ENCODE measurements at places on chromosomes 7 and 10. TPM values are rescaled to one million over a fixed set of nuclear protein-coding genes. Genes with fewer than 3 reads are reported as not detected.

DNA sequence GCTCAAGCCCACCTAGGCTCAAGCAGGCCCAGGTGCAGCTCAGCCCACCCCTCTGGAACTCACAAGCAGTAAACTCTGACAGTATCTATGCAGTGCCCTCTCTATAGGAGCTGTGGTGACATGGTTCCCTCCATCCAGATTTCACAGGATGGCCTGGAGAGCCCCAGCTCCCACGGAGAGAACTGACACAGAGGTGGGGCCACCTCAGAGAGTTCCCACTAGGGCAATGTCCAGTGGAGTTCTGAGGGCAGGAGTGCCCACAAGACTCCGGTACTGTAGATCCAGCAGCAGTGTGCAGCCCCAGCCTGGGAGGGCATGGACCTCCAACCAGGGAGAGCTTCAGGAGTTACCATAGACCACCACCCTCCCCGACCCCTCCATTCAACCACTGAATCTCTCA is 37.3 kb upstream of the CNPY1 start:
- DNase-seq: peak; percentile 47

DNA sequence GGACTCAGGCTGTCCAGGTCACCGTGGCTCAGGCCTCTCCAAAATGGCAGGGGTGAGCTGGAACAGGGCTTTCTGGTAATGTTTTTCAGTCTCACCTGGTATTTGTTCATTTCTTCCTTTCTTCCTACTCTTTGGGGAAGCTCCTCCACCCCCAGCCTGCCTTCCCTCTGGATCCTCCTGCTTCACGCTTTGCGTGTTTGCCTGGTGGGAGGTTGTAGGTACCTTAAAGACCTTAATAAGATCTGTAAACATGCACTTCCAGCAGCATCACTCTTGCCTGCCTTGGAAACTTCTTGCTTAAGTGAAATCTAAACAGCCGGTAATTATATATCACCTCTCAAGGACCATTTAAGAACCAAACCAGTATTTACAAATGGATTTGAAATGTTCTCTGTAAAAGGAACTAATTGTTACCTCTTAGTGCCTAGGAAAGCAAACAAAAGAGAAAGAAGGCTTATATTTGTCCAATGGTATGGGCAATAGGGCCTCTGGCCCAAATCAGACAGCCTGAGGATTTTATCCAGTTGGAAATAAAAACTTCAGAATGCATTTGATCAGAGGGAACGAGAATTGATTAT is 339.9 kb downstream of the CCSER2 start:
- DNase-seq: no peak

DNA sequence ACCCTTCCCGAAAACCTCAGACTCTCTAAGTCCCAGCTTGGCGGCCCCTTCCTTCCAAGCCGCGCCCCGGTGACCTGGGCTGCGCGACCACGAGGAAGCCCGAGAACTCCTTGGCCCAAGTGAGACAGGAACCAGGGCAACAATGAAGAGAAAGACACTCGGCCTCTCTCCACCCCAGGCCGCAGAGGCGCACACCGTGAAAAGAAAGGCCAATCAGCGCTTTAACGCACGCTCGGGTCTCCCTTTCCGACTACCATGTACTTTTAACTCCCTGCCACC is 166.4 kb upstream of the PPP1R3A start:
- DNase-seq: no peak

- no peak for DNase-seq
Observed at GRCh38 chr10:62050346-62050892, 148.9 kb downstream of the ARID5B start.

- DNase-seq: no peak
Observed at GRCh38 chr7:128963327-128963757, 25.6 kb downstream of the IRF5 start.

- no peak for DNase-seq
Observed at GRCh38 chr10:1517684-1518083, 219.6 kb downstream of the ADARB2 start.

DNA sequence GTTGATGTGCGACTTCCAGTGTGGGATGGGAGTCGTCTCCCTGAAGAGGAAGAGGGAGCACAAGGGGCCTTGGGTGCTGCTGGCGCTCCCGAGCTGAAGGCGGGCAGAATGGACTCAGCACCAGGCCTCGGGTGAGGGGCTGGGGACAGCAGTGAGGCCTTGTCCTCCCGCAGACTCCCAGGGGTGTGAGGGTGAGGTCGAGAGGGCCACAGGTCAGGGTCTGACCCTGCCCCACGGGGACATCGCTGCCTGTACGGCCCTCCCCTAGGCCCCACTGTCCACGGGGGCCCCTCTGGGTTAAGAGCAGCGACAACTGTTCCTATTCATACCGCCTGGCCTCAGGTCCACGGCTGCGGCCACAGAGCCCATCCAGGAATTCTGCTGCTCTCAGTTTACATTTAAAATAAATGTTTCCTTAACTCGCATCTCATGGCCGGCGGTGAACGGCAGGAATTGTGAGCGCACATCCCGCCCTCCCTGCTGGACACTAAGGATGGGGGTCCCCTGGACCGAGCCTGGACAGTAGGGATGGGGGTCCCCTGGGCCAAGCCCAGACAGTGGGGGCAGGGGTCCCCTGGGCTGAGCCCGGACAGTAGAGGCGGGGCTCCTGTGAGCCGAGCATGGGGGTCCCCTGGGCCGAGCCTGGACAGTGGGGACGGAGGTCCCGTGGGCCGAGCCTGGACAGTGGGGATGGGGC is 61.7 kb downstream of the PDGFA start:
- DNase-seq: no peak

DNA sequence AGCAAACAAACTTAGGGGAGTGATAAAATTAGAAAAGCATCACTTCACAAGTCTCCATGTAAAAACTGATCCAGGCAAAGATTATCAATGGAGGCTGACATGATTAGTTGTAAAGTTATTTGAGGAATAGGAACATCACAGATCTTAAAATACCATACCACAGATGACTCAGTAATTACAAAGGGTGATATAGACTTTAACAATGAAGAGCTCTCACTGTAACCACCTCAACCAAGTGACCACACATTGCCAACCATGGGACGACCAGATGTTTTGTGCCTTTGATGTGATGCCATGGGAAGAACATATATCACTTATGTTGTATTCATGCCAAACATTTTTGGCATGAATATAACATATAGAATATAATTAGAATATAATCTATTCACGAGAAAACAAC is 11.7 kb downstream of the AASS start:
- no peak for DNase-seq

DNA sequence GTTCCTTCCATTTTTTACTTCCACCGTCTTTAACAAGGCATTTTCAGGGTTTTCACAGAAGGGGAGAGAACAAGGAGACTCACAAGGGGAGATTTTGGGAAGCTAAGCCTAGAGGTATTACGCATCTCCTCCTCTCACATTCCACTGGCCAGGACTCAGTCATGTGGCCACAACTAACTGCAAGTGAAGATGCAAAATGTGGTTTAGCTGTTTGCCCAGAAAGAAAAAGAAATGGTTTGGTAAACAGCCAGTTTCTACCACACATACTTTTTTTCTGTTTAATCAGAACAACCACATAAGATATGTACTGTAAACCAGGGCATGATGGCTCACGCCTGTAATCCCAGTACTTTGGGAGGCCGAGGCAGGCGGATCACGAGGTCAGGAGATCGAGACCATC is 21.4 kb upstream of the HELLS start:
- DNase-seq: no peak

GRCh38 chr10:76231286-76231934 is 800.0 kb downstream of the LRMDA start:
- DNase-seq: no peak

GRCh38 chr7:129948338-129948737 is 4.4 kb downstream of the UBE2H start:
- DNase-seq: no peak

- no peak for DNase-seq
Observed at GRCh38 chr10:89645742-89646172, 715 bp upstream of the PANK1 start.

- no peak for DNase-seq
Observed at GRCh38 chr7:130409067-130409711, 28.9 kb downstream of the CPA1 start.

The C1GALT1 gene
- total RNA-seq: 20.6 TPM

The NPSR1 gene
- total RNA-seq: not detected

The CUZD1 gene
- 0.35 TPM for total RNA-seq

The OPN1SW gene
- not detected for total RNA-seq

The IQCE gene
- 13.3 TPM for total RNA-seq

The ASB15 gene
- total RNA-seq: 20.0 TPM
